ENCODE measurements at places on chromosomes 11 and 22. TPM values are rescaled to one million over a fixed set of nuclear protein-coding genes. Genes with fewer than 3 reads are reported as not detected.

Gene HBG1
- total RNA-seq, result not detected

Gene MS4A7
- total RNA-seq, result 3.8 TPM

Gene DDIAS
- total RNA-seq, result 1.4 TPM

Gene OR52E1
- total RNA-seq, result not detected

Gene ELMOD1
- total RNA-seq, result 0.90 TPM

Gene LRRC32
- total RNA-seq, result 32.9 TPM

Gene SYT12
- 0.48 TPM for total RNA-seq

Gene SLC25A18
- total RNA-seq, result 0.56 TPM

Gene C22orf42
- total RNA-seq, result not detected

Gene B4GAT1
- total RNA-seq, result 19.4 TPM

Gene CD6
- 0.44 TPM for total RNA-seq

Gene MPPED2
- total RNA-seq, result 4.0 TPM

Gene FXYD2
- total RNA-seq, result 0.42 TPM

Gene LUZP2
- total RNA-seq, result not detected

Gene OR4D9
- not detected for total RNA-seq

Gene HMGXB4
- total RNA-seq, result 11.6 TPM

Gene HEPN1
- total RNA-seq, result not detected

Gene MLC1
- not detected for total RNA-seq

Gene OR51F2
- not detected for total RNA-seq

Gene OR51B2
- total RNA-seq, result not detected

Gene SMIM35
- not detected for total RNA-seq

Gene SULT4A1
- total RNA-seq, result not detected
